ENCODE measurements at places on chromosomes 6 and 20.

GRCh38 chr6:73409395-73409794 is 14.8 kb downstream of the DDX43 start:
- DNase-seq: no peak

DNA sequence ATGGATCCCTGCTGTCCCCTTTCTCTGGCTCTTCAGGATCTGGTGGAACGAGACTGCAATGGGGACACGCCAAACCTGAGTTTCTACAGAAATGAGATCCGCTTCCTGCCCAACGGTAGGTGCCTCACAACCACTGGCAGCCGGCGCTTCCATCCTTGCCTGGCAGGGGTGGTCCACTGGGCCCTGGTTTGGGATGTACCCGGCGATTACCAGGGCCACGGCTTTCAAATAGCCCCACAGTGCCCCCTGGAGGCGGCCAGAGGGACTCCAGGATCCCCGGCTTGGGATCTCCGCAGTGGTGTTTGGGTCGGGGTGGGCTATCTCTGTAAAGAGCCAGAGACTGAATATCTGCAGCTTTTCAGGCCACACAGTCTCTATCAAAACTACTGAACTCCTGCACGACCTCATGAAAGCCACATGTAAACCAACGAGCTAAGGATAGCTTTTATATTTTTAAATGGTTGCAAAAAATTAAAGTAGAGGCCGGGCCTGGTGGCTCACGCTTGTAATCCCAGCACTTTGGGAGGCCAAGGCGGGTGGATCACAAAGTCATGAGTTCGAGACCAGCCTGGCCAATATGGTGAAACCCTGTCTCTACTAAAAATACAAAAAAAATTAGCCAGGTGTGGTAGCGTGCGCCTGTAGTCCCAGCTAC is 3.7 kb downstream of the OGFR start:
- peak; percentile 43 for DNase-seq

DNA sequence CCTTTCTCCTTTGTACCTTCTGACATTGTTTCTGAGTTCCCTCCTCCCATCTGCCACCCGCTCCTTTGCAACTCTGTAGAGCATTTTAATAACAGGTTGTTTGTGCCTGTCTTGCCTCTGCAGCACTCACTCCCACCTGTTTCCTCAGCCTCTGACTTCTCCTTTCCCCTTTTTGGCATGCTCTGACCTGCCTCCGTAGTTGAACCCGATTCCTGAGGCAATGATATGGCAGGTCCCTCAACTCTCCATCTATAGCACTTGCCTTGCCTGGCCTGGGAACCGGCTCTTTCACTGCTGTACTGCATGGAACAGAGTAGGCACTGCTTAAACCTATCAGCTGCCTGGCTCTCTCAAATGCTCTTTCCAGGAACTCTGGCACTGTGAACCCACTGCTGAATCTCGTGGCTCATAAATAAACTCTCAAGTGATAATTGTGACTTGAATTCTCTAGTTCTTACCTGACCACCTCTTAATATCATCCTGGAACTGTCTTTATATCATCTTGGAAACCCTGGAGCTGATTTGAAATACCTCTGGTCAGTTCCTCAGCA is 50.3 kb downstream of the UTRN start:
- DNase-seq: no peak

DNA sequence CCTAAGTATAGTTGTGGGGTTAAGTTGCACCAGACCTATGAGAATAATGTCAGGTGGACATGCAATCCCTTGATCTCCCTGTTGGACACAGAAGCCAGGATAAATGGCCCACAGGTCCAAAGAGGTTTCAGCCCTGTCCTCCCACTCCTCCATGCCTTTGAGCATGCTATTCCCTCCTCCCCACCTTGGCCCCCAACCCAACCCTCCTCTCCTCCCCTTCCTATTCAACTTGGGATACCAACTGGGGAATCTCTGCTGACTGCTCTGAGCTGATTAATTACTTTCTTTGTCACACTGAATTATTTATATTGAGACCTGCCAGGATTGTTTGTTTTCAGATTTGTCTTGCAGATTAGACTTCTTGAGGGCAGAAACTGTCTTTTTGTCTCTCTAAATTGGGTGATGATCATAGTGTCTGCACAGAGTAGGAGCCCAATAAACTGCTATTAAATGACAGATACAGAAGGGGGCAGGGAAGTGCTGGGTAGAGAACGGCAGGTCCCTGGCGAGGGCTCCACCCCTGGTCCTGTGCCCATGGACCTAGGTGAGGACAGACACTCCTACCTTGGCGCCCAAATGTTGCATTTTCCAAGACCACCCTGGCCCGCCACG is 120.9 kb downstream of the UNC5CL start:
- no peak for DNase-seq

DNA sequence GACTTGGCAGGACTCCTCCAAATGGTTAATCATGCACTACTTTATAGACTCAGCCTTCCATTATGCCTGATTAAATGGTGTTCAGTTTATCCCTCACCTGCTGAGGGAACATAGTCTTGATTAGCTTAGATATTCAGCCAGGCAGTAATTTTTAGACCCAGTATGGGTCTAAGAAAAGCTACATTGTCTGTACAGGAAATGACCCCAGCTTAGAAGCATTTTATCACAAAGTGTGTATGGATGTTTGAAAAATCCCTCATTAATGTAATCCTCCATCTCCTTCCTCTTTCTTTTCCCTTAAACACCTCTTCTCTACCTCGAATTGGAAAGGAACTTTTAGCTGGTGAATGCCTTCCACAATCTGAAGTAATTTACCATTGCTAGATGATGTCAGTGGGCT is 252.2 kb upstream of the BMP2 start:
- DNase-seq: peak; percentile 41

DNA sequence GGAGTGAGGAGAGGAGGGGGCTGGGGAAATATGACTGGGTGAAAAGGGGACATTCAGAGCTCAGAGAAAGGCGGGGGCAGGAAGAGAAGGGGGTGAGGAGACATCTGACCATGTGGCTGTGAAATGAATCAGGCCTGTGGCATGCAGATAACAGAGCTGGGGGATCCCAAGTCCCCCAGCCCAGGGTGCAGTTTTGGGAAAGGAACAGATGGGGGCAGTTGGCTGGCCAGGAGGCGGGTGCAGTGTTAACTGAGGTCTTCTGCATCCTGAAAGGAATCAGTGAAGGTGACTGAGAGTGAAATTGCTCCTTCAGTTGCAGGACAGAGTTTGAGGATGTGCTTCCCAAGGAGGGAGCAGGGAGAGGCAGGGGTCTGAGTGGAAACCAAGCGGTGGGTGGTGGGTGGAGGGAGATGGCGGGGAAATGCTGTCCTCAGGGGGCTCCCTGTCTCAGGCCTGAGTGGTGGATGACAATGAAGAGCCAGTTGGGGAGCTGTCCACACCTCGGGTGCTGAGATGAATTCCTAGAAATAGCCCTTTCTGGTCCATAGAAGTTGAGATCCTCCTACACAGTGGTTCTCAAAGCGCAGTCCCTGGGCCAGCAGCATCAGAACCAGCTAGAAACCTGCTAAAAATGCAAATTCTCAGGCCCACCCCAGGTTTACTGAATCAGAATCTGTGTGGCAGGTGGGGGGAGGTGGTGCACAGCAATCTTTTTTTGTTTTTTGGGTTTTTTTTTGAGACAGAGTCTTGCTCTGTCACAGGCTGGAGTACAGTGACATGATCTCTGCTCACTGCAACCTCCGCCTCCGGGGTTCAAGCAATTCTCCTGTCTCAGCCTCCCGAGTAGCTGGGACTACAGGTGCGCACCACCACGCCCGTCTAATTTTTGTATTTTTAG is 26.0 kb upstream of the CCDC167 start:
- no peak for DNase-seq

DNA sequence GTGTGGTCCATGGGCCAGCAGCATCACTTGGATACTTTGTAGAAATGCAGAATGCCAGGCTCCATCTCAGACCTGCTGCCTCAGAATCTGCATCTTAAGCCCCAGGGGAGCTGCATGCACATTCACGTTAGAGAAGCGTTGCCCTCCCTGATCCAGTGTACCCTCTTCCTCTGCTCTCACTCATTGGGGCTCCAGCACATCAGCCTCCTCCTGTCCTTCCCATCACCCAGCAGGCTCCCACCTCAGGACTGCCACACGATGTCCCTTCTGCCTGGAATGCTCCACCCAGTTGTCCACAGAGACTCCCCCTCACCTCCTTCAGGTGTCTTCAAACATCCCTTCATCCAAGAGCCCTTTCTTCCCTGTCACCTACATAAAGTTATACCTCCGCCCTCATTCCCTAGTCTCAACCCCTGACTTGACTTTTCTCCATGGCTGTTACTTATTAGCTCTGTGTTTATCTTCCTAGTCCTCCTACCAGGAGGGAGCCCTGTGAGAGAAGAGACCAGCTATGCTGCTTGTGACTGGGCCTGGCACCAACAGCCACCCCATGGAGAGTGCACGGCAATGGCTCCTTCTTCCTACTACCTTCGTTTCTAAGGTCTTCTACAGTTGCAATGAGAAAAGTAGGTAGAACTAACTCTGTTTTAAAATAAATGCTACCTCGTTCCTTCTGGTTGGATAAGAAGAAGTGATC is 3.3 kb upstream of the ACSS1 start:
- no peak for DNase-seq

- DNase-seq: no peak
Observed at GRCh38 chr6:72635636-72636035, 13.8 kb downstream of the KCNQ5 start.

DNA sequence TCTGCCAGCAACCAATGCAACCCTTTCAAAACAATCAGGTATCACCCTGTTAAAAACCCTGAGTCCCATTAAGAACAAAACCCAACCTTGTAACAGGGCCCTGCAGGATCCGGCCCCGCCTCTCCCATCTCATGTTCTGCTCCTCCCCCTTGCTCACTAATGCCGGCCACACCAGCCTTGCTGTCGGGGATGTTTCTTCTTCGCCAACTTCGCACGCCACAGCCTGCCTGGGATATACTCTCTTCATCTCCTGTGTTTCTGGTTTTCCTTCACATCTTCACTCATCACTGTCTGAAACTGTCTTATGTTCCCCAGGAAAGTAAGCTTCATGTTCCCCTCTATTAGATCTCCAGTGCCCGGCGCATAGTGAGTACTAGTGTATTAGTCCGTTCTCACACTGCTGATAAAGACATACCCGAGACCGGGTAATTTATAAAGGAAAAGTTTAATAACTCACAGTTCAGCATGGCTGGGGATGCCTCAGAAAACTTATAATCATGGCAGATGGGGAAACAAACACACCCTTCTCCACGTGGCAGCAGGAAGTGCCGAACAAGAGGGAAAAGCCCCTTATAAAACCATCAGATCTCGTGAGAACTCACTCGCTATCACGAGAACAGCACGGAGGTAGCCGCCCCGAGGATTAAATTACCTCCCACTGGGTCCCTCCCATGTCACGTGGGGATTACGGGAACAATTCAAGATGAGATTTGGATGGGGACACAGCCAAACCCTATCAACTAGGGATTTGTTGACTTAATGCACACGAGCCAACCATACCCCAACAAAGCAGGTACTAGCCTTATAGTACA is 5.1 kb downstream of the TP53RK start:
- no peak for DNase-seq

DNA sequence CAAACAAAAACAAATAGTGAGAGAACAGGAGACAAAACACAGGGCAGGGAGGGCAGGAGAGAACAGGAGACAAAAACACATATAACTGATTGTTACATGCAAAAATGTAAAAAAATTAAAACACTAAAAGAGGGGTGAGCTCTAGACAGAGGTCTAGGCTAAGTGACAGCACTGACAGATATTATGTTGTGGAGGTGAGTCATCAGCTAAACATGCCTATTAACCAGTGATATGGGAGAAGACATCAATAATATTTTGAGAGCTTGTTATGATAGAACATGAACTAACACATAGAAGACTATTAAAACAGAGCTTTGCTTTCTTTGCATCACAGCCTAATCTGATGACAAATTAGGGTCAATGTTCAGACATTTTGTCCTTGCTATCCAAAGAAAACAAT is 972.7 kb downstream of the PRIM2 start:
- DNase-seq: no peak

GRCh38 chr6:119240257-119241110 is 109.1 kb downstream of the MAN1A1 start:
- DNase-seq: no peak

- DNase-seq: no peak
Observed at GRCh38 chr20:54642864-54643667, 167.7 kb downstream of the DOK5 start.

GRCh38 chr6:30355281-30355680 is 10.3 kb downstream of the RPP21 start:
- DNase-seq: no peak

GRCh38 chr6:31528307-31528777 is 420 bp upstream of the MCCD1 start:
- no peak for DNase-seq

DNA sequence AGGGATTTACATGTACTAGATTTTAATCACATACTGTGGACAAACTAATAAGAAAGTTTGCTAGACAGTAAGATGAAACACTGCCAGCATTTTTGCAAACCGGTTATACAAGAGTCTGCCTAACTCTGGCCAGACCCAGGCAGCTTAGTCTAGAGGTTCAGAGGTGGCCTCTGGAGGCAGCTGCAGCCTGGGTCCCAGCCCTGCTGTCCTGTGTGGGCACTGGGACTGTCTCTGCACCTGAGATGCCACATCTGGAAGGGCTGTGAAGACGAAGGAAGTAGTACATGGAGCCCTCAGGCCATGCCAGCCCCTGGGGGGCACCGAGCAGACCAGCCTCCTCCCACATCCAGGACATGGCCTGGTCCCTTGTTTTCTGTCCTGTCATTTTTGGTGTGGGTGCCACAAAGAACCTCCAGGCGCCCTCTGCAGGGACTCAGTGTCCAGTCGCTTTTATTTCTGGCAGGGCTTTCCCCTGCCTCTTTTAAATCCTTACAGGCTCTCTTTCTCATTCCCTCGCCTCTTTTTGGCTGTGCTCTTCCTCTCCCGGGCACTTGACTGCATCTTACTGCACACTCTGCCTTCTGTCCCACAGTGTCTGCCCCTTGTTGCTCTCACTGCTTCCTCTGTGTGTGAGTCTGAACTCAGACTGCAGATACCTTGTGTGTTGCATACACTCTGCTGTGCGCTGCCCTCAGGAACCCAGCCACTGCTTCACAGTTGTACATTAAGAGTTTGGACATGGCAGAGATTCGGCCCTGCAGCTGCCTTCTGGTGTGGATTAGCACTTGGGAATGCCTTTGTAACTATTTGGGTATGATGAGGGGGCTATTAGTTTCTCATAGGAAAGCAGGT is 216.7 kb downstream of the ZDHHC14 start:
- DNase-seq: peak; percentile 63

- peak; percentile 75 for DNase-seq
Observed at GRCh38 chr20:22374066-22374465, 210.3 kb downstream of the FOXA2 start.

- no peak for DNase-seq
Observed at GRCh38 chr20:44464514-44464913, 11.2 kb upstream of the TTPAL start.

GRCh38 chr6:106883808-106884262 is 90.7 kb downstream of the CD24 start:
- DNase-seq: peak; percentile 38

- DNase-seq: no peak
Observed at GRCh38 chr20:2065099-2065498, 36.5 kb upstream of the STK35 start.

- no peak for DNase-seq
Observed at GRCh38 chr6:87315071-87315470, 7.3 kb upstream of the SMIM8 start.

- DNase-seq: no peak
Observed at GRCh38 chr20:62119115-62119514, 3.2 kb upstream of the LSM14B start.

GRCh38 chr6:90100059-90100665 is 196.5 kb downstream of the BACH2 start:
- no peak for DNase-seq
